ENCODE measurements at places on chromosomes 13 and 19.

GRCh38 chr13:60260440-60260839 lies 96.7 kb upstream of the DIAPH3 start:
- no peak for DNase-seq

- DNase-seq: no peak
Observed at GRCh38 chr19:43286786-43287185, 17.5 kb upstream of the PSG9 start.

GRCh38 chr13:112172641-112173251 lies 105.8 kb downstream of the SOX1 start:
- no peak for DNase-seq

DNA sequence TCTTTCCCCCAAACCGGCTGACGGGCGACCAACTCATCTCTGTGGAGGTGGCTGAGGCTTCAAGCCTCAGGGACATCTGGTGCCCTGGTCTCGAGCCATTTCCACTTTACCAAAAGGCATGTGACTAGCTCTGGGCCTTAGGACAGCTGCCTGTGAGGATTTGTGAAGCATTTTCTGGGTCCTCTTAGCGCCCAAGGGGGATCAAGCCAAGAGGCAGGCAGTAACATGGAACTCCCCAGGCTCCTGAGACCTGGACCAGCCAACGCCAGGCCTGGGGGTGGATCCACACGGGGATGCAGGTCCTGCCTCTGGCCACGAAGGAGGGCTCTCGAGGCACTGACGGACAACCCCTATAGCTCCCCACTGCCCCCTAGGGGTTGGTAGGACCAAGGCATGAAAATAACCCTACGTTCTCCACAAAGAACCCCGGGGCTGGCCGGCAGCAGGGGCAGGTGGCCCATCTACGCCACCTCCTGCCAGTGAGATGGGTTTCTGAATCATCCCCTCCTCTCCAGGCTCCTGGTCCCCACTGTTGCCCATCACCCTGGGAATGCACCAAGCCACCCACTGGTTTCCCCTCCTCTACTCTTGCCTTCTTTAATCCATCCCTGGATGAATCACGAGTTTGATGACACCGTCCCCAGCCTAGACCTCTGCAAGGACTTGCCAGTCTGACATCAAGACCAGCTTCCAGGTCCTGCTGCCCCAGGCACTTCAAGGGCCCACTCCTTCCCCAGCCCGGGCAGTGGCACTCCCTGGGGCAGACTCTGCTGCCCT lies 7.0 kb upstream of the MYDGF start:
- DNase-seq: no peak

DNA sequence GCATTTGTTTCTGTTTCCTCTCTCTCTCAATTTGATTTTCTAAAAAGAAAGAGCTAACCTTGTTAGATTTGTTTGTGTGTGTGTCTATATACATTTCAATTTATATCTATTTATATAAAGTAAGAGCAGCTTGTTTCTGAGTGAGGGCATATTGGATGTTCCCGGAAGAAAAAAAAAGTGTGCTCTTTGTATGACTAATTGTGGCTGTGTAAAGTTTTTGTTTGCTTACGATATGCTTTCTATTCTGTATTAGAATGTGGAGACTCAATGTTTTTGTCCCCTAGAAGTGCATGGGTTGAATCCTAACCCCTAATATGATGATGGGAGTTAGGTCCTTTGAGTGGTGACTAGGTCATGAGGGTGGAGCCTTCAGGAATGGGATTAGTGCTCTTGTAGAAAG lies 66.6 kb upstream of the C1QTNF9B start:
- DNase-seq: no peak

GRCh38 chr13:24129914-24130774 lies 30.4 kb upstream of the SPATA13 start:
- no peak for DNase-seq

GRCh38 chr13:25876247-25876646 lies 175.6 kb downstream of the SHISA2 start:
- DNase-seq: no peak

DNA sequence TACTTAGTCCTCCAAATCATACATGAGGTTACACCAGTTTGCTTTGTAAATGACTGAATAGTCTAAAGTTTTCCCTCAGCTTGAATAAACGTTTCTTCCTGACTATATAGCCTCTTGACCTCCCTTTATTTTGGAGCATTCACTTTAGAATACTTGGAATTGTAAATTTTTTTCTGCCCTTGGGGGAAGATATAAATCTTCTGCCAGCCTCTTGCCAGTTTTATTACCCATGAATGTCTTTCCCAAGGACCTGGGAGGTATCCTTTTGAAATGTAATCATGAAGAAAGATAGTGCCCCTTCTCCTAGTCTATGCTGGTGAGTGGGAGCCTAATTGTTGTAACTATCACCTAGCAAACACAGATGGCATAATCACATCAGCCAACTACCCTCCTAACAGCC lies 2033.9 kb upstream of the PCDH20 start:
- no peak for DNase-seq

DNA sequence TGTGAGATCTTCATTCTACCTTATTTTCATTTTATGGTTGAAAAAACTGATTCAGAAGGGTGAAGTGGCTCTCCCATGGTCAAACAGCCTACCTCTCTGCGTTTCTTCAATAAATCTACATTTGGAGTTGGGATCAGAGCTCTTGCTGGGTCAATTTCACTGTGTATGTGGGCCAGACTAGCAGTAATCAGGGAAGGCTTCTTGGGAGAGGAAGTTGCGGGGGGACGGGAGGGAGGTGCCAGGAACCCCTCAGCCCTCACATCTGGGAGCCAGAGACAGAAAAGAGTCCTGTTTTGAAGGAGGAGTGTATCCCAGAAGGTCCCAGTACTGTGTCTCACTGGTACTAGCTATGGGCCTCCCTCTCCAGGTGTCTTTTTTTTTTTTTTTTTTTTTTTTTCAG lies 934 bp downstream of the KXD1 start:
- no peak for DNase-seq

DNA sequence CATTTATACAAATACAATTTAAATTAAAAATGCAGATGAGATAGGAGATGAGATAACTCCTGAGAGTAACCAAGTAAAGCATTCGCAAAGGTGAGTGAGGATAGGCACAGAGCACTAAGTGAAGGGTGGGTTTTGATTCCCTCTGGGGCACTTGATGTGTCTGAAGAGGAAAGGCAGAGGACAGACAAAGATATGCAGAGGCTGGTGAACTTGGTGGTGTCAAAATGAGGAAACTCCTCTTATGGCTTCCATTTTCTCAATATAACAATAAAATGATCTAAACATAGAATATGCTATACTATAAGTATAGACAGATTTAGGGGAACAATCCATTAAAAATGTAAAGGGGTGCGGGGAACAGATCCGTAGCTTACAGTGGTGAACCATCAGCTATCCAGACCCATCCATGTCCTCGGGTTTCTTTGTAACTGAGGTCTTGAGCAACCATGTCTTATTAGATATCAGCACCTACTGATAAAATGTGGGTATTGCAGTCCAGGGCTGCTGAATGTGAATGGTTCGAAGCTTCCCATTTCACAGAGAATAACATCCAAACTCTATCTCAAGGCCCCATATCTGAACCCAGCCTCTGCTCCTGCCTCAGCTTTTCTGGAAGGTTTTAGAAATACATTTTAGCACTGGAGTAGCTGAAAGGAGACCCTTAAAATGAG lies 73.9 kb upstream of the SLC10A2 start:
- no peak for DNase-seq

DNA sequence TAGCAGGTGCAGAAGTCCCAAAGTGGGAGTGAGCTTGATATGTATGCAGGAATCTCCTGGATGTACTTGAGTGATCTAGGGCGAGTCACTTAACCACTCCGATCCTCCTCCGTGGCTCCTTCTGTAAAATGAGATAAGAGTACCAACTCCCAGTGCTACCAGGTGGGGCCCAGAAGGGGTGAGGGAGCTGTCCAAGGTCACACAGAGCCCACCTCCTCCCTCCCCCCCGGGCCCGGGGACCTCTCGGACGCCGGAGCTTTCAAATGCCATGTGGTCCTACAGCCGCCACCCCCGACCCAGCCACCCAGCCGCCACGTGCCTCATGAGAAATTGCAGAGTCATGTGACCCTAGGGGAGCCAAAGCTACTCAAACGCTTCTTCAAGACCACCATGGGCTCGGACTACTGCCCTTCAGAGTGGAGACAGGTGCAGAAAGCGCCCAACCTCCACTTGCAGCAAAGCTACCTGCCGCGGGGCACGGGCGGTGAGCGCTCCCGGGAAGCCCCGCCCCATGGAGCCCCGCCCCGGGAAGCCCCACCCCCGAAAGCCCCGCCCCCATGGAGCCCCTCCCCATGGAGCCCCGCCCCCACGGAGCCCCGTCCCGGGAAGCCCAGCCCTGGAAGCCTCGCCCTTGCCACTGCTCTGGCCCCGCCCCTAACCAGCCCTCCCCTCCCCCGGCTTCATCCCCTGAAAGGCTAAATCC lies 10.1 kb upstream of the ZNF358 start:
- DNase-seq: no peak

DNA sequence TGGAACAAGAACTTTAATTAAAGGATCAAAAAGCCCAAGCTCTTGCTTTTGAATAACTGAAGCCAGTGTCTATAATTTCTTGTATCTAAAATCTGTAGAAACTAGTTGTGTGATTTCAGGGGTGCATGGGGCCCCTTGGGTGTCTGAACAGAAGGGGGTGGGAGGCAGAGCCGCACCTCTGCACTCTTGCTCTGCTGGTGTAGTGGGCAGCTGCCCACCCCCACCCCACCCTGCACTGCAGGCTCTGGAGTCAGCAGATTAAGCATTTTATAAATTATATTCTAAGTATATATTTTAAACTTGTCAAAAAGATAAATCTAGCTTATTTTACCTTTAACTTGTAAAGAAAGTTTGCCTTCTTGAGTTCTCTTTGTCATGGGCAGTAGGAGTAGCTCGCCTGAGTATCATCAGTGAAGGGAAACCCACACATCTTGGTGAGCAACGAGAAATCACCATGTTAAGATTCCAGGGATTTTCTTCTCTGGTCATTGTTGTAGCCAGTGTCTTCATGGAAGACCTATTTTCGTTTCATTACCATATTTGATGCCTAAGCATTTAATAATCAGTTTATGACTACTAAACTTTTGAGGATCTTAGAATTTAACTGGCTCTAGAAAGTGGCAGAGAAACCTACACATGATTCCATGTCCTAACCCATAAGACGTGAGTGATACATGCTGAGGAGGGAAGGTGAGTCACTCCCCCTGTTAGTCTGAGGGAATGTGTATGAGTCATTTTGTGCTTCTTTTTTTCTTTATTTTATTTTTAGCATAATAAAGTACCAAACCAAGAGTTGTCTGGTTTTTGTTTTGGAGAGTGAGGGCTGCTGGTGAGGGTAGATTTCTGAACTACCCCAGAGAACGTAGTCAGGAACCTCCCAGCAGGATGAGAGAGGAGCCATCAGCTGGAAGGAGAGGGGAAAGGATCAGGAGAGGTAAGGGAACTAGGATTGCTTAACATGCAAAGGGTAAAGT lies 7.7 kb downstream of the UBE2L5 start:
- DNase-seq: peak; percentile 76

DNA sequence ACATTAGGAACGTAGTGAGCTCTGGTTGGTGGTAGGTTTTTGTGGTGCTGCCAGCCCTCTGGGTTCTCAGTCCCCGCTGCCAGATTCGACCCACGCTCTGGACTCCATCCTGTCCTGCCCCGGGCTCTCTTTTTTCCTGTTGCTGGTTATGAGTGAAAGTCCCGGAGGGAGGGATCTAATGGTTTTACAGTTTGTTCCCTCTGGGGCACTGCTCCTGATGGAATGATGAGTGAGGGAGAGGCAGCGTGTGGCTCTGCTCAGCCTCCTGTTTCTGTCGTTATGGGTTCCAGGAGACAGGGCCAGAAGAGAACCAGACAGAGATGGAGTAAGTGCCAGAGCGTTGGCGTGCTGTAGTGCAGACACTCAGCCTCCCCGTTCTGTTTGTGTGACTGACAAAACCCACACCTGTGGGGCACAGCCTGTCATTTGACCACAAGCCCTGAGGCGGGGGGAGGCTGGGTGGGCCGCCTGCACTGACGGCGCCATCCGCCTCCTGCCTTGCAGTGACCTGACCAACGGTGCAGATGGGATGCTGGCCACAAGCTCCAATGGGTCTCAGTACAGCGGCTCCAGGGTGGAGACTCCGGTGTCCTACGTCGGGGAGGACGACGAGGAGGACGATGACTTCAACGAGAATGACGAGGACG lies 18.3 kb downstream of the ATP4B start:
- no peak for DNase-seq

GRCh38 chr13:100542826-100543156 lies 45.8 kb downstream of the GGACT start:
- DNase-seq: no peak

DNA sequence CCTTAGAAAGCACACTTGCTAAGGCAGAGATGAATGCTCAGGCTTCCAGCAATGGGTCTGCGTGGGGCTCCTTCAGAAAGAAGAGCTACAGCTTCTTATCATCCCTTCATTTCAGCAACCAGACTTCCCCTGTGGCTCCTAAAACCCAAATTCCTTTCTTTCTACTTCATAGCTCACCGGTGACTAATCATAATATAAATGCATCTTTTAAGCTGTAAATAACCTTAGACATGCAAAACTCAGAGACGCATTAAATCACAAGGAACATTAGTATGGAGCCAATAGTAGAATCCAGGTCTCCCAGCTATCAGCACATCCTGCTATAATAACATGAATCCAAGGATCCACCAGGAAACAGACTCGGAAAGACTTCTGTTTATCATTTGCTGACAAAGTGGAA lies 375.6 kb downstream of the COG6 start:
- no peak for DNase-seq

DNA sequence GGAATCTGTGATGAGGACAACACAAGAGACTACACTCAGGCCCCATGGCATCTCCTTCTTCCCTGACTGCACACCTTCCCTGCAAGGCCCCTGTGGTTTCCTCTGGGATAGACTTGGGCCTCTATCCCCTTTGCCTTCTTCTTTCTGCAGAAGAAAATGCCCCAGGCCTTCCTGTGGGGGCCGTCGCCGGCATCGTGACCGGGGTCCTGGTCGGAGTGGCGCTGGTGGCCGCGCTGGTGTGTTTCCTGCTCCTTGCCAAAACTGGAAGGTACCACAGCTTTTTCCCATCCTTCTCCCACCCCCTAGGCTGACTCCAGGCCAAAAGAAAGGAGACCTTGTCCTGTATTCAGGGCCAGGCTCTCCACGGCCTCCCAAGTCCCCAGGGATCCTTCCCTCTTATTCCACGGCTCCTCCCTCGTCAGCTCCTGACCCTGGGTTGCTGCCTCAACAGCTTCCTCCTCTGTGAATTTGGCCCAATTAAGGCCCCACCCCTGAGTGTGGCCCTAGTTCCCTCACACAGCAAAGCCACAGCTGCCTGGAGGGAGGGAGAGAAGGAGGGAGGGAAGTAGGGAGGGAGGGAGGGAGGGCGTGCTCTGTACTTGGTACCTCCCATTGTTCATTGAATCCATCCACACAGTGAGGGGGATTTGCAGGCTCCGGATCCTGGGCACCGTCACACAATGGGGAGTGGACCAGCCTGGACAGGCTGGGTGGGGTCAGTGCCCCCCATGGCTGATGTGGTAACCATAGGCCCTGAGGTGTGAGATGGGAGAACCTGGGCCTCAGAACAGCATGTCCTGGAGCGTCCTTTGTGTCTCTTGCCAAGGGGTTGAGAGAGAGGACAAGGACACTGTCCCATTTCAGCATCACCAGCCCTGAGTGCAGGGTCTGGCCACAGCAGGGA lies 12.5 kb downstream of the CEACAM3 start:
- no peak for DNase-seq
